Left ventricle myocardium inferior (tissue), 1 donor: ENCODE measurements at places on chromosomes 16 and 17.
A peak's percentile ranks its signal among the peaks of the same experiment; 100 is the strongest.

DNA sequence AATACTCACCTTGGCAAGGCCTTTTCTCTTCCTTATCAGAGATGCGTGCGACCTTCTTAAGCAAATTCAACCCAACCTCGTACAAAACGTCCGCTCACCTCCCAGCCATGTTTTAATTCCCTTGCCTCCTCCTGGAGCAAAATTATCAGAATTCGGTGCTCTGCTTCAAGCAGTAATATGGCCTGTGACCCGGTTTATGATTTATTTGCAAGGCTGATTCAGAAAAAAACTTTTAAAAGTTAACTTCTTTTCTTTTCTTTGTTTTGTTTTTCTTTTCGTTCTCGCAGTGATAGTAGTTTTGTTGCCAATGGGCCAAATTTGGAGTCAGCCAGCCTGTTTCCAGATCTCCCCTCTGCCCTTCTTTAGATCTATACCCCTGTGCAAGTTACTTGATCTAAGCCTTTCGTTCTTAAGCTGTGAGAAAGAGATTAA is at the start of gene PHLPP2:
Gene PHLPP2, minus strand, starts transcription at position 382 of the 432 bp plus-strand sequence. CDS start 9,906 bp downstream, outside the sequence.
- no peak for DNase-seq

DNA sequence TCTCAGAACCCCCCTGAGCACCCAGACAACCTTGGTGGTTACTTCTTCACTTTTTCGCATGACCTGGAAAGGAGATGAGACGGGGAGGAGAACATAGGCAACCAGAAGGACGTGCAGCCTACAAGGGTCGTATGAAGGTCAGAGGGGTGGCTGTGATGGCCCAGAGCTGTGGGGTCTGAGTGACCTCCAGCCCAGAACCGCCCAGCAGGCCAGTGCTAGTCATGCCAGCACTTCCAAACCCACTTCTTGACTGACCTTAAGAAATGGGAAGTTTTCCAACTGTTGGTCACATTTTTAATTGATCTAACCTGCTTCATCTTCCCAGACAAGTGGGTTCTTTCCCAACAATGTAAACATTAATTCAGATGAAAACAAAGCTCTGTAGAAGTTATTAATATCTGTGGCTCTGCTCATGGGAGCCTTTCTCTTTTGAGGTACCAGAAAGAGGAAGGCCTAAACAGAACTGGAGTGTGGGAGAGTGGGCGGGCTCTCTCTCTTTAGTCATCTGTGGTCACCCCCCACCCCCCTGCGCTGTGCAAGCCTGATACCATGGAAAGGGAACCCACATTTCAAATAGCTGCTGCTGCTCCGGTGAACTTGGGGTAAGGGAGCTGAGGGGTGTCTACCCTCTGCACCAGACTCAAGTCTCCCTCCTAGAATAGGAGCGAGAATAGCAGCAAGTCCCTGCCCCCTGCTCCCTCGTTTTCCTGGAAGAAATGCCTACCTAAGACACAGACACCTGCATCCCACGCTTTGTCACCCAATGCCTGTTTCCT is 101.6 kb downstream of the RAB11FIP4 start:
- peak; percentile 59 for DNase-seq

DNA sequence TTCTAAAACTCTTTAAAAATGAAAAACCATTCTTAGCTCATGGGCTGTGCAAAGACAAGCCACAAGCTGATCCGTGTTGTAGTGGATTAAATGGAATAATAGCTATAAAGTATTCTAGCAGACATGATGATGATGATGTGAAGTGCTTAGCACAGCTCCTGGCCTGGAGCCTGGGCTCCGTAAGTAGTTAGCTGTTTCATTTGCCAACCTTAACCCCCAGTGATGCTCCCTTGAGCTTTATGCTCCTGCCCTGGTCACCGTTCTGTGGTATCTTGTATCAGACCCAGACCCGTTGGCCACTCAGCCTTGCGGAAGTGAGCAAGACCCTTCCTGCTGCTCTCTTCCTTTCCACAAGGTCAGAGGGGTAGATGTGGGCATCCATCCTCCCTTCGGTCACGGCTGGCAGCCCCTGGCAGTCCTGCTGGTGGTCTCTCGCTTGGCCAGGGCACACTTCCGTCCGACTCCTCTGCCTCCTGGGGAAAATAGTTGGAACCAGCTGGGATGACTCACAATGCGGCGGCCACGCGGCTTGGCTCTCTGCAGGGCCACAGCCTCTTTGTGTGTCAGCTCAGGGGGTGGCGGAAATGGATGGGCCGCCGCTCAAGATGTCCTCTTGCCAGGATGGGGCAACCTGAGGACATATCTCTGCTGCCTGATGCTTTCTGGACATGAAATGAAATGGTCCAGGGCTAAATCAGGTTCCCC is 79.1 kb downstream of the GPR139 start:
- DNase-seq: no peak

DNA sequence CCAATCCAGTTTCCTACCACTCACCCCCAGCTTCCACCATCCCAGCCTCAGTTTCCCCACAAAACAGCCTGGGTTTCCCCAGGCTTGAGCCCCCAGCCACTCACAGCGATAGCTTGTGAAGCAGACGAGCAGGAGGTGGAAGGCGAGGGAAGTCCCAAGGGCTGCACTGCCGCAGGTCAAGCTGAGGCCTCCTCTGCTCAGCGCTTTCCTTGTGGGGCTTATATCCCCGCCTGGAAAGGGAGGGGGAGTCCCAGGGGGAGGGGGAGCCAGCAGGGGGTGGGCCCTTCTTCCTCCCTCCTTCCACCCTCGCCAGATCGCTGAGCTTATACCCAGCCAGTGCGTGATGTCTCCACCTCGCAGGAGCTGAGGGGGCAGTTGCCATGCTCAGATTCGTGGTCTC is at the start of gene PYY:
Gene PYY, minus strand, starts transcription at position 195 of the 400 bp plus-strand sequence. CDS start 457 bp downstream, outside the sequence.
- DNase-seq: no peak
